ENCODE measurements at places on chromosomes 5 and 9.
A peak's percentile ranks its signal among the peaks of the same experiment; 100 is the strongest.

DNA sequence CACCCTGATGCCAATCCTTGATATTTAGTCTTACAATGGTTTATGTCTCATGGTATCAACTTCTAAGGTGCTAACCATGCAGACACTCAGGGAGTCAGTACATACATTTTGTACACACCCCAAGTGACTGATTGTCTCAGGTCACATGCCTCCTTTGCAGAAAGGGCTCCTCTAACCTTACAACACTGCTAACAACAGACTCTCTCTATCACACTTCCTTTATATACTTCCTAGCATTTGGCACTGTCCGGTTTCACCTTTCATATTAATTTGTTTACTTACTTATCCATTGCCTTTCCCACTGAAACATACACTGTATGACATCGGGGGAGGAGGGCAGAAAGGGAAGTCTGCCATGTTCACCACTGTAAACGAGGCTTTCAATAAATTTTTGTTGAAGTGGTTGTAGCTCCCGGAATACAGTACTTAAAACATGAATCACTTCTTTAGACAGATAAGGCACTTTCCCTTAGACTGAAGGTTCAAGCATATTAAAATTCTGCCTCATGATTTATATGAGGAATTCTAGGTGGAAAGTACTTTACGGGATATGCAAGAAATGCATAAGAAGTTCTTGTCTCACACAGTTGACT is 20.6 kb downstream of the EMB start:
- no peak for DNase-seq

DNA sequence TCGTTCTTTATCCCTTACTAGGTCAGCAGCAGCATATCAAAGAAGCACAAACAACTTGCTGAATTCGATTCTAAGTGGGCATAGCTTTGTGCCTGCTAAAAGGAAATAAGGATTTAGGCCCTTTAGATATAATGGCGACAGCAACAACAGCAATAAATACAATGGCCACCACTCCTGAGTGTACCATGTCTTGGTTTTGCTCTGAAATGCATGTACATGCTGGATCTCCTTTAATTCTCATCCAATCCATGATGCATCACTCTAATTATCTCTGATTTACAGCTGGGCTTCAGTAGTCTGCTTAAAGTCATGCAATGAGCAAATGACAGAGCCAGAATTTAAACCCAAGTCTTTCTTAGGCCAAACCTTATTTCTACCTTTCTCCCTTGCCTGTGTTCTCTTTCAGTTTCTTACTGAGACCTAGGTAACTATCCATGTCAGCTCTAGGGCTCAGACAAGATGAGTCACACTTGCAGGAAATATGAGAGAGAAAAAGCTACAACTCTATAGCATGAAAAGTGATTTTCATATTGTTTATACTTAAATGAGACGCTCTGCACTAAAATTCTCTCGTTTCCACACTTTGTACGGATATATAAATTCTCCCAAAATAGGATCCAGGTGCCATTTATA is 111.8 kb downstream of the HMHB1 start:
- peak; percentile 47 for DNase-seq

- DNase-seq, result peak; percentile 65
Observed at GRCh38 chr9:126490871-126491567, 122.7 kb upstream of the LMX1B start.

DNA sequence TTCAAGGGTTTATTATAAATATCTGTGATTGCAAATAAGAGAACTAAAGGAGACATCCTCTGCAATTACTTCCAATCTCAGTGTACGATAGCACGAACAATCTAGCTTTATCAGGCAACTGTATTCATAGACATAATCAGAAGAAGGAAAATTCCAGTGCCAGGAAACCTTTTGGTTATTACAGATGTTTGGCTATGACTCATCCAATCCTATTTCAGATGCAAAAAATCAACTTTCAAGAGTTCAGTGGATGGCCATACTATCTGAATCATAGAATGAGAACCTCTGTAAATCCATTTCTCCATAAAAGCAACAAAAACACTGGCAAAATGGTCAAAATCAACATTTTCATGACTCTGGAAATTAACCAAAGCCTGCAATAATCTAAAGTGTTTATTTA is 37.9 kb downstream of the GAS1 start:
- no peak for DNase-seq

DNA sequence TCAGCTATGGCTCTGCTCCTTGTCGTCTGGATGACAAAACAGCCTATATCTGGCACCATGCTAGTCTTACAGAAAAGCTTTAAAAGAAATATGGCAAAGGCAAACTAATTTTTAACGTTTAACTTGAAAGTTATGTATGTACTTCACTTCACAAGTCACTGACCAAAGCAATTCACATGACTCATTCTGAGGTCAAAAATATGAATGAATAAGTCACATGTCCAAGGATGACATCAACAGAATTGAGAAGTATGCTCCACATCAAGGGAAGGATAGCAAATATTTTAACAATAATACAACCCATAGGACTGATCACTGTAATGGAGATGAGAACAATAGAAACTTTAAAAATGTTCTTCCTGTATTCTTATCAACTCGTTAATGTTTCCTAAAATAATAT is 1072.6 kb upstream of the NUDT12 start:
- DNase-seq, result no peak

DNA sequence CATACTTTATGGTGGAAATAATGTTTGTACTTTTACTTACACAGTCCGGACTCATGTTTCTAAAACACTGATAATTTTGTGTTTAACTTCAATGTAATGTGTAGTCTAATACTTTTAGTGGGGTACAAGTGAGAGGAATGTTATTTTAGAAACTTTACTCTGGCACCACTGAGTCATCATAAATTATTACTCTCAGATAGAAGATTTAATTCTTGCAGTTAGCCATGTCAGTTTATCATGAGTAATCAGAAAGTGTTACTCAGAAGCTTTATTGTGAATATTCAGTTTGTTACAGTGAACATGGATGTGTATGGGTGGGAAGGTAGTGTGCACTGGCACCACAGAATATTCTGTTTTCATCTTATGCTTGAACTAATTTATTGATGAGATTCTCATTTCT is 20.0 kb downstream of the OGN start:
- DNase-seq, result no peak

GRCh38 chr9:130265431-130266235 is at the start of gene HMCN2:
Gene HMCN2, plus strand, starts transcription at chr9:130265760. Its CDS starts 119 bp downstream, at chr9:130265879.
- no peak for DNase-seq

DNA sequence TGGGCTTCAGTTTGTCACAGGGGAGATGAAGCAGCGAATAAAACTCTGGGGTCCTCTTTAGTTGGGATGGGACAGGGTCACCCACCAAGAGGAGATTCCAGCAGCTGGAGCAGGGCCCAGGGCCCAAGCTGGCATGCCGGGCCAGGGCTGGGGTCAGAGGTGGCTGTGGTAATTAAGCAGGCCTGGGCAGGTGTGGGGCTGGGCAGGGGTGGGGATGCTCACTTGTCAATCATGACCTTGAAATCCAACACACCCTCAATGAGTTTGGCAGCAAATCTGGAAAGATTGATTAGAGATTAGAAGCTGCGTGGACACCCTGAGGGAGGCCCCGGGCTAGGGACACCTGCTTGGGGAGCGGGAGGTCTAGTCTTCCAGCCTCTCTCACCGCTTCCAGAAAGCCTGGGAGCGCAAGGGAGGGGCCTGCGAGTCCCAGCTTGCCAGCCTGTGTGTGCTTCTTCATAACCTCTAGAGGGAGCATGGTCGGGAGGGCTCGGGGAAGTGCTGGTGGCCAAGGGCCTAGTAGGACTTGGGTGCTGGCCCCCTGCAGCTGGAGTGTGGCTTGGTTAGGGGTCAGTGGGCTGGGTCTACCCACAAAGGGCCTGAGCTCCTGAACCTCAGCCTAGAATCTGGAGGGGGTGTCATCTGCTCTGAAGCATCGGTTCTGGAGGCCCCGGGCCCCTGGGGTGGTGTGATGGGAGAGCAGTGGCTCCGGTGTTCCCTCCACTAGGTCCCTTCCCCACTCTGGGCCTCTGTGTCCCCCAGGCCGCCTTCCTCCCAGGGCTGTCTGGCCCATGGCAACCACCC is 7.6 kb downstream of the CRAT start:
- peak; percentile 19 for DNase-seq

DNA sequence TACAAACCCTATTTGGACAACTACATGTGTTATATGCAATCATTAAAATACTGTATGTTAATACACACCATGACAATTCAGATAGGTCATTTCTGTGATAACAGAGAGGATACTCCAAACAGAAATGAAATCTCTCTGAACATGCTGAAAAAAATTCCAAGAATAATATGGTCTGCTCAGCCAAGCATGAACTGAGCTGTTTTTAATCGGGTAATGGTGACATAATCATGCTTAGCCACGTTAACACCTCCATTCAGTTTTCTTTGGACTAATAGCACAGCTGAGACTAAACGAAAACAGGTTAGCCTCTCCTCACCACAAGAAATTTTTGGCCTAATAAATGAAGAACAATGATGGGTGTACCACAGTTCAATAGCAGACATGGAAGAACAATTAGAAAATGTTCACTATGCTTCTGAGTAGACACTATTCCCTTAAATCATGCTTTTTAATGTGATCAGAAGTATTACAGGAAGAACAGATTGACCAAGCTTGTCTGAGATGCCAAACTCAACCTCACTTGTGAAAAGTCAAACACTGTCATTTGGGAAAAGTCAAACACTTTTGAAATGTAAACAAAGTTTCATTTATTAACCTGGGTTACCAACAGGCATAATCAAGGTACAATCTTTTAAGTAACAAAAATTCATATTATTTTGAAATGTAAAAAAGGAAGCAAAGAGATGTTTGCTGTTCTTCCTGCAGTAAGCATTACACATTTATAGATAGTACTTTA is 19.4 kb downstream of the RAB14 start:
- DNase-seq, result no peak

All from activated CD4-positive, alpha-beta T cell treated with anti-CD3 and anti-CD28 coated beads, Interleukin-2, amount 50 U/mL, for 16 hours (primary cell).